Fibroblast of lung (primary cell): ENCODE measurements at places on chromosomes 7 and 10. TPM values are rescaled to one million over a fixed set of nuclear protein-coding genes. Genes with fewer than 3 reads are reported as not detected.

SERPINE1 gene
- 679 and 1,153 TPM in 2 replicates for polyA plus RNA-seq

- no peak for DNase-seq
- no peaks in the 10 kb centered on the region for H3K4me1 ChIP-seq
- H3K4me3 ChIP-seq: no peak overlapping the region
Observed at GRCh38 chr7:70794962-70795361, 337.0 kb upstream of the GALNT17 start.

GRCh38 chr10:30992681-30993080 is 39.0 kb downstream of the ZNF438 start:
- H3K27ac ChIP-seq: no peak overlapping the region
- H3K4me1 ChIP-seq: no peaks in the 10 kb centered on the region
- H3K4me3 ChIP-seq: no peak overlapping the region
- no peaks in the 10 kb centered on the region for H3K27me3 ChIP-seq
- H3K36me3 ChIP-seq: no peaks in the 10 kb centered on the region

PPP1R9A gene
- polyA plus RNA-seq: 0.38 and 0.68 TPM in 2 replicates

- DNase-seq: no peak
- no peaks in the 10 kb centered on the region for H3K36me3 ChIP-seq
- no peak overlapping the region for H3K4me3 ChIP-seq
- no peak overlapping the region for H3K27ac ChIP-seq
- H3K27me3 ChIP-seq: no peaks in the 10 kb centered on the region
- no peaks in the 10 kb centered on the region for H3K4me1 ChIP-seq
Observed at GRCh38 chr10:27601946-27602538, 97.9 kb downstream of the RAB18 start.

STOX1 gene
- polyA plus RNA-seq: 0.05 and 0.08 TPM in 2 replicates

CALN1 gene
- not detected in 2 replicates for polyA plus RNA-seq
